ENCODE measurements at places on chromosomes 1 and 21.
A peak's percentile ranks its signal among the peaks of the same experiment; 100 is the strongest.

DNA sequence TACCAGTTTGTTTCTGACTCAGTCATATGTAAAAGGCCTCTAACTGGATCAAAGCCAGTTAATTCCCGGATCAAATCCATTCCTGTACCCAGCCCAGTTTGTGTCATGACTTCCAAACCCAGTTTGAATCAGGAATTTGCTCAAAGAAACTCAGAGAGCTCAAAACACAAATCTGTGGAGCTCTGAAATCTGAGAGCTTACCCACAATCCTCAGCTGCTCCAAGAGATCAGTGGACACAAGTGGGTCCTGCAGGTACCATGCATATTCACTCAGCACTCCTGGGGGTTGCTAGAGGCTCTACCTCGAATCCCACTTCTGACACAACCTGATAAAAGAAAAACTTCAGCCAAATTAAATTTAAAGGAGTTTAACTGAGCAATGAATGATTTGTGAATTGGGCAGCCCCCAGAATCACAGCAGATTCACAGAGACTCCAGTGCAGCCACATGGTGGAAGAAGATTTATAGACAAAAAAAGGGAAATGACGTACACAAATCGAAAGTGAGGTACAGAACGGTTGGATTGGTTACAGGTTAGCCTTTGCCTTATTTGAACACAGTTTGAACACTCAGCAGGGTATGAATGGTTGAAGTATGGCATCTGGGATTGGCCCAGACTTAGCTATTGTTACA, 11.9 kb upstream of the MRPL55 start:
- DNase-seq: no peak

DNA sequence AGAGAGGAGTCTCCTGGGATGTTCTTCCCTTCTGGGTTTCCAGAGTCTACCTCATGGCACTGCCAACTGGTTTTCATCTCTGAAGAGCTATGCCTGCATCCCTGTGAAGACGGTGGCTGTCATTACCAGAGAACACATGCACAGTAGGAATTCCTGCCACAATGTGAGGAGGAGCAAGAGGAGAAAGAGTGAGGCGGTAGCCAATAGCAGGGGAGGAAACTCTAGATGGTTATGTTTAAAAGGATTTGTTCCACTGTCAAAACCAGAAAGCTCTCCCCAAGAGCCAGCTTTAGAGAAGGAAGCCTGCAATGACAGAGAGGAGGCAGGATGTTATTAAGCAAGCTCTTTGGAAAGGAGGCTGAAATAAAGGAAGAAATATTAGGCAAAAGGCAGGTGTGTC, 12.3 kb downstream of the LMX1A start:
- no peak for DNase-seq

GRCh38 chr1:5567839-5568238, 424.4 kb downstream of the NPHP4 start:
- DNase-seq: no peak

GRCh38 chr21:14557413-14557812, 11.3 kb upstream of the SAMSN1 start:
- no peak for DNase-seq

GRCh38 chr1:180343921-180344769, 114.1 kb downstream of the LHX4 start:
- peak; percentile 49 for DNase-seq

DNA sequence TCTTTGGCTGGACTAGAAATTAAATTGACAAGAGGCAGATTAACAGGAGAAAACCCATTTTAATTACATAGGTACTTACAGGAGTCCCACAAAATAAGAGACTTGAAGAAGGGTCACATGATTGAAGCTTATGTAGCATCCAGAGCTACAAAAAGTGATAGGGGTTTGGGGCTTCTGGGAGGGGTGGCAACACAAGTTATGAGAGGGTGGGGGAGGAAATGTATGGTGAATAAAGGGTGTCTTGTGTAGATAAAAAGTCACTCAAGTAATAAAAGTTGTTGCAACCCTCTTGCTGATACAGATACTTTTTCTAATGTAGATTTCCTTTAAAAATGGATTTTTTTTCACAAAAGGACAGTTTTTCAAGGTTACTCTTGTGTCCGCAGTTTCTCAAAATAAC, 24.0 kb downstream of the USP25 start:
- DNase-seq: no peak

GRCh38 chr1:38677311-38677710, 182.3 kb downstream of the RRAGC start:
- no peak for DNase-seq

DNA sequence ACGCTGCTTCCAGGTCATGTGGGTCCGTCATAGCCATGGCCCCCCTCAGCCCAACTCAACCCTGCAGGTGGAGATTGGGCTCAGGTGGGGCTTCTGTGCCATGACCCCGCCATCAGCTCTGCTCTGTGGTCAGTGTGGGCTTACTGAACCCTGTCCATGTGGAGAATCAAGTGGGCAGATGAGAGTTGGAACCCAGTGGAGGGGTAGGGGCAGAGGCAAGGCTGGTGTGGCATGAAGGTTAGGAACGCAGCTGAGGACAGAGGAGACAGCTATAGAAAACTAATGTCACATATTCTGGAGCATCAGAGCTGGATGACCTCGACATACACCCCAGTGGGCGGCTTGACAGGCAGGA, 355.9 kb downstream of the PTPRU start:
- no peak for DNase-seq

Measured in M059J (cell line).